ENCODE measurements at places on chromosomes 1 and 21.

- no peak for DNase-seq
These were observed 257.0 kb downstream of the HHIPL2 start for GRCh38 chr1:222290866-222291265.

DNA sequence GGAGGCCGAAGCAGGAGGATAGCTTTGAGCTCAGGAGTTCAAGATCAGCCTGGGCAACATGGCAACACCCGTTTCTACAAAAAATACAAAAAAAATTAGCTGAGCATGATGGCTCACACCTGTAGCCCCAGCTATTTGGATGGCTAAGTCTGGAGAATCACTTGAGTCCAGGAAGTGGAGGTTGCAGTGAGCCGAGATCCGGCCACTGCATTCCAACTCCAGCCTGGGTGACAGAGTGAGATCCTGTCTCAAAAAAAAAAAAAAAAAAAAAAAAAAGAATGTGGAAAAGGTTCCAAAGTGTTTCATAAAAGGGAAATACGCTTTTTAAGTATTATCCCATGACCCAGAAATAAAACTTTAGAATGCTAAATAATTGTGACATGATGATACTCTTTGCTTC lies 8.0 kb downstream of the S1PR1 start:
- DNase-seq = no peak

DNA sequence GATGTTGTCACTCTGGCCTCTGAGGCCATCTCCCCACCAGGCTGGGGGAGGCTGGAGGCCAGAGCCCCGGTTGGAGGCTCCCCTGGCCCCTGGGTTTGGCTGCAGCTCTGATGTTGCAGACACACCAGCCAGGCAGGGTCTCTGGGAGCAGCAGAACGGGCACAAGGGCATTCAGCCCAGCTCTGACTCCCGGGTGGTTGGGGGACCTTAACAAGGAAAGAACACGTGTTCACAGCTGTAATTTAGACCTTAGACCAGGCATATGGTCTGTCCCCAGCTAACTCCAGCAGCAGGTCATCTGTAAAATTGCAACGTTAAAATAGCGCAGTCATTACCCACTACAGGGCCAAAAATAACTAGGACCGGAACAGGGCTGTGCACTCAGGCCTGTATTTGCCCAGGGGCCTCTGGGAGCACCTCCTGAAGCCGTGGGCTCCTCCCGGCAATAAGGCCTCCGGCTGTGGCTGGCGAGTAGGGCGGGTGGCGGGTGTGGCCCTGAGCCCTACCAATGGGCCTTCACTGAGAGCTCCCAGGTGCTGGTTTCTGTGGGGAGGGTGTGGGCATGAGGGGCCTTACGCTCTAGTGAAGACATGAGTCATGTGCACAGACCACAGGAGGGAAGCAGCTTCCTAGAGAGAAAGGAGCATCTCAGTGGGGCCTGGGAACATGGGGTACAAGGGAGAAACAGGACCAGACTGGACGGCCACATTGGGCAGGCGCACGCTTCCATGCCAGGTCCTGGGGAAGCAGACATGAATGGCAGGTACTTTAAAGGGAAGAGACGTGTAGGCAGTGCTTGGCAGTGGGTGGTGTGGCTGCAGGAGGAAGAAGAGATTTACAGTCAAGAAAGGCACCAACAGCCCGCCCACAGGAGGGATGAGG lies 6.1 kb downstream of the LDLRAP1 start:
- DNase-seq = peak; percentile 61

GRCh38 chr1:225899044-225899925 lies 10.3 kb upstream of the LEFTY1 start:
- DNase-seq = no peak

DNA sequence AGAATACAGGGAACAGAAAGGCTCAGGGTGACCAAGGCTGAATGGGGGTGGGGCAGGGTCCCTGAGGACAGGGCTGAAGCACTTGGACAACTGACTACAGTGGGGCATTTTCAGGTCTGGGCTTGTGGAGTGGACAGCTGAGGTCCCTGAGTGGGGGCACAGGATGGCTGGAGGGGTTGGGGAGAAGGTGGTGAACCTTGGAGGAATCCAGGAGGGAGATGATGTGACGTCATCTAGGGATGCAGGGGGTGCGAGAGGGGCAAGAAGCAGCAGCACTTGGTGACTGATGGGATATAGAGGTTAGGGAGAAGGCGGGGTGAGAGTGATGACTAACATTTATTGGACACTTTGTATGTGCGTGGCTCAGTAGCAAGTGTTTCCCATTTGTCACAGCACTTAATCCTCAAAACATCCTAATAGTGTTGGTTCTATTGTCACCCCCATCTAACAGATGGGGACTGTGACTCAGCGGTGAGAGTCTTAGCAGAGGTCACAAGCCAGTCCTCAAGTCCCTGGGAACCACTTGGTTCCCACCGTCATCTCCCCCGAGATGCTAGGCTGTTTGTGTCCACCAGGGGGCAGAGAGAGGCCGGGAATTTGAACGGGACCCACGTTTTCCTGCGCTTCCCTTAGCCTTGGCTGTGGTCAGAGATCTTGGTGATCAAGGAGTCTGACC lies 27.9 kb upstream of the BMP8B start:
- peak; percentile 93 for DNase-seq

DNA sequence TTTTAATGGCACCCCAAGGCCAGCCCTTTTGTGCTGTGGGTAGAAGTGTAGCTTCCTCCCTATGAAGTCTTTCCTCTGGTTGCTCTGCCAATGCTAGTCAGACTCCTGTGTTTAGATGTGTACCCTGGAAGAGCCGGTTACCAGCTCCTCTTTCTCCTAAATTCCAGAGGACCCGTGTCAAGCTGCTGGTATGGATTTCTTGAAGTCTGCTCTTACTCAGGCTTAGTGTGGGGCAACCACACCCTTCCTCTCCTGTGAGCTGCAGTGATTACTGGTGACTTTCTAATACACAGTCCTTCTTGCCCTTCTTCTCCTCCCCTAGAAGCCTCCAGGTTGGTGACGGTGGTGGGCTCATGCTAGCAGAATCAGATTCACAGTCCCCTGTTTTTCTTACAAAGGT lies 74.1 kb upstream of the AKT3 start:
- DNase-seq = peak; percentile 89

GRCh38 chr1:221169447-221169889 lies 290.2 kb downstream of the HLX start:
- DNase-seq = peak; percentile 73

DNA sequence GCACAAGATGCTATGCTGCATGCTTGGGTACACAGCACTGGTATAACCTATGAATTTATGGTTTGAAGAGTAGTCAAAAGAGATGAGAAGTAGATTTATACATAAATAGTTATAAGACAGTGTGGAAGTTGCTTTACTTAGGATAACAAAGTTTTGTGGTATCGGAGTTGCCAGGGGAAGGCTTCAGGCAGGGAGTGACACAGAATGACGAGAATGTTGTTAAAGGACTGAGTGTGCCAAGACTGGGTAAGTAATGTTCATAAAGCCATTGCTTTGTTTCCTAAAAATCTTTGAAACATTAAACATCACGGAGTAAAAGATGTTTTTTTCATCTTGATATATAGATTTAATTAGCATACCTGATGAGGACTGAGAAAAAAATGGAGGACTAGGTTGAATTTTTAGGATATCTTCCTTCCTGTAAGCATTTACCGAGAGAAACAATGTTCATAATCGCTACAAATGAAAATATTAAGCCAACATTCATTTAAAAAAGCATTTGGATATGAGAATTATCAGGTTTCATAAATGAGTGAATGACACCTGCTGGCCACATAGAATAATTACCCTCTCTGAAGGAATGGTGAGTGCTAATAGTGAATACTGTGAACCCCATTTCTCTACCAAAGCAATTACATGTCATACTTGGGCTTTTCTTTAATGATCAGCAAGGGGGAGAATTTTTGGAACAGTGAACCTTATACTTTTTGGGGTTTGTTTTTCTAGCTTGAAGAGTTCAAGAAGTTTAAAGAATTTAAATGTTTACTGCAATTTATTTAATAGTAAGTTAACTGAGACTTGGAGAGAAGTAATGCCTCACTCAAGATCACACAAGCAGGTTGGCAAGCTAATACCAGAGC lies 28.4 kb downstream of the EXTL2 start:
- peak; percentile 63 for DNase-seq

- peak; percentile 1 for DNase-seq
These were observed 406.7 kb downstream of the RWDD3 start for GRCh38 chr1:95640746-95641145.

GRCh38 chr1:61397935-61398334 lies 315.6 kb downstream of the NFIA start:
- no peak for DNase-seq

GRCh38 chr1:56491441-56491840 lies 87.9 kb downstream of the PLPP3 start:
- DNase-seq = peak; percentile 86

GRCh38 chr1:220631238-220631815 lies 58.8 kb upstream of the C1orf115 start:
- DNase-seq = peak; percentile 35

DNA sequence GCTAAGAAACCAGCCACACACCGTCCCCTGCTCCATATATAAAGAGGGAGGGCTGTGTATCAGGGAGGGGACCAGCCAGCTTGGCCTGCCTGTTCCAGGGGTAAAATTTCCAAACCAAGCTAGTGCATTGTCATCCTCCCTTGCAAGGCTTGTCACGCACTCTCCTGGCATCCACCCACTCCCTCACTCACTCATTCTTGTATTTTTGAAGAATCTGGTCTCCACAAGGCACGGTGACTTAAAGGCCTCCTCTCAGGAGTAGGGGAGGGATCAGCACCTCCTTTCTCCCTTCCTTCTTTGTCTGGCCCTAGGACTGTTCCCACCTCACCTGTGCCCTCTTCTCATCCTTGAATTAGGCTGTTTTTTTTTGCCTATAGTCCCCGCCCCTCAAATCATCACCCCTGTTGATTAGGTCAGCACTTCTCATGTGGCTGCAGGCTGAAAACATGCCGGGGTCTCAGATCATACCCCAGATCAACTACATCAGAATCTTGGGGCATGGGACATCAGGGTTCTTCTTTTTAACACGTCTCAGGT lies 5.0 kb downstream of the ABCA4 start:
- peak; percentile 75 for DNase-seq
